Ovary (tissue), 10 donors: ENCODE measurements at places on chromosomes 3 and 15. TPM values are rescaled to one million over a fixed set of nuclear protein-coding genes. Genes with fewer than 3 reads are reported as not detected.

AGTR1 gene
- 0.99 TPM for total RNA-seq

SLC6A1 gene
- total RNA-seq: 2.2 TPM

AQP9 gene
- 29.9 TPM for total RNA-seq

PLCD1 gene
- total RNA-seq: 27.0 TPM

ATRIP gene
- 6.4 TPM for total RNA-seq

OXSR1 gene
- total RNA-seq: 29.6 TPM

GUCA1C gene
- not detected for total RNA-seq

ADAMTS17 gene
- 8.8 TPM for total RNA-seq

NR1I2 gene
- 0.62 TPM for total RNA-seq

EIF1B gene
- 73.0 TPM for total RNA-seq

IGDCC3 gene
- total RNA-seq: 0.11 TPM

RETNLB gene
- total RNA-seq: not detected

ATP8B4 gene
- 7.1 TPM for total RNA-seq

TIMP4 gene
- 3.8 TPM for total RNA-seq

REC114 gene
- total RNA-seq: not detected

SERPINI2 gene
- 0.33 TPM for total RNA-seq

- DNase-seq: peak; percentile 4
These were observed 46.3 kb upstream of the SLC41A3 start for GRCh38 chr3:126130081-126130855.

DNA sequence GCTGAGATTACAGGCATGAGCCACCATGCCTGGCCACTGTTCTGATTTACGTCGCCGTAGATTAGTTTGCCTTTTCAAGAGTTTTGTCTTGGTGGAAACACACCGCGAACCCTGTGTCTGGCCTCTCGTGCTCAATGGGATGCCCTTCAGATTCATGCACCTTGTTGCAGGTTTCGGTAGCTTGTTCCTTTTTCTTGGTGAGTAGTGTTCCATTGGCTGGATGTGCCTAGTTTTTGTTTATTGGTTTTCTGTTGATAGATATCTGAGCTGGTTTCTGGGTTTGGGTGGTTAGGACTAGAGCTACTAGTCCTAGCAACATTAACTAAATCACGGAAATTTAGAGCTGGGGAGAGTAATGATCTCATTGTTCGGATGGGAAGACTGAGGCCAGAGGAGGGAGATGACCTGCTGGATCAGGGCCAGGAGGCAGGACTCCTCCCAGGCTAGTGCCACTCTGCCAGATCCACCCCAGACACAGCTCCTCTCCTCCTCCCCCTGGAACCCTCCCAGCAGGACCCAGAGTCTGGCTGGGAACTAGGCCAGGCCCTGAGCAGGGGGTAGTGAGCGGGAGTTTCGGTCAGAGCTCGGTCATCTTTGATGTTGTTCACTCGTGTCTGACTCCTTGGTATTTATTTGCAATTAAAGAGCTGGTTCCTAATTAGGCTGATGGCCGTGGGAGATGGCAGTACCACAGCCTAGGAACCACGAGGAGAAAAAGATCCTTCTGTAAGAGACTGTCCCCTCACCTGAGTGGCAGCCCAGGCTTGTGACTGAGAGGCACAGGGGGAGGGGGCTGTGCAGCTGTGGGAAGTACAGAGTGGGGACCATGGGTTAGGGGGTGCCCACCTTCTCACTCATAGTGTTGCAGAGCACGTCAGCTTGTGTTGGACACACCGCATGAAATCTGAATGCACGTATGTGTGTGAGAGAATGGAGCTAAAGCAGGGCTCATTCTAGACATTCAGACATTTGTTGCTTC lies 73.4 kb downstream of the SMAD6 start:
- peak; percentile 50 for DNase-seq

DNA sequence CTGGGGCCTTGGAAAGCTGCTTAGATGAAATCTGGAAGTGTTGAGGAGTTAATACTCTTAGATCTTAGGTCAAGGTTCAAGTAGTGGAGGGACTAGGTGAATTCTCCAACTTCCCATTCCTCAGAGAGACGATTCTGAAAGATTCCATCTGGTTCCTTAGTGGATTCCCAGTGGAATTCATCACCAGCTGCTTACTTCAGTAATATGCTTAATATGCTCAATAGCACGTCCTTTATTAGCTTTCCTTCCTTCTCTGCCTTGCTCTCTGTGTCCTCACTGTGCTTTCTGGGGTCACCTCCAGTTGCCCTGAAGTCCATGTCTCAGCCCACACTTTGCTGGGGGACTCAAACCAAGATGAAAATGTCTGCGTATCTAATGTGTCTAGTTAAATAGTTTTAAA lies 31.0 kb downstream of the CEP63 start:
- DNase-seq: no peak

DNA sequence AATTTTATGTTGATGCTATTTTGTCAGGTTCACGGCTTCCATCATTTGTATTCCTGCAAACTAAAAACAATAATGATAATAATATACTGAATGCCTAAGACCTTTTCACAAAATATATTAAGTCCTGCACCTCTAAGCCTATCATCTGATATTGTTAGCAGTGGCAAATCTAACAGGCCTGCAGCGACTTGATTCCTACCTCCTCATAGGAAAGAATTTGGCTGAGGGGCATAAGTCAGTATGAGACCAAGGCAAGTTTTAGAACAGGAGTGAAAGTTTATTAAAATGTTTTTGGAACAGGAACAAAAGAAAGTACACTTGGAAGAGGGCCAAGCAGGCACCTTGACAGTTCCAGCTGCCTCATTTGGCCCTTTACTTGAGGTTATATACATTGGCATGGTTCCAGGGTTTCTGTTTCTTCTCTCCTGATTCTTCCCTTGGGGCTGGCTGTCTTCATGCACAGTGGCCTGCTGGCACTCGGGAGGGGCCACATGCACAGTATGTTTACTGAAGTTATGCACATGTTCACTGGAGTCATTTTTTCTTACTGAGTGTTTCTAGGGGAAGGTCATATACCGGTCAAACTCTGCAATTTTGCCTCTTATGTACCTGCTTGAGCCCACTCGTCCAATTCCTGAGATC lies 418.1 kb downstream of the EPHA6 start:
- DNase-seq: no peak

DNA sequence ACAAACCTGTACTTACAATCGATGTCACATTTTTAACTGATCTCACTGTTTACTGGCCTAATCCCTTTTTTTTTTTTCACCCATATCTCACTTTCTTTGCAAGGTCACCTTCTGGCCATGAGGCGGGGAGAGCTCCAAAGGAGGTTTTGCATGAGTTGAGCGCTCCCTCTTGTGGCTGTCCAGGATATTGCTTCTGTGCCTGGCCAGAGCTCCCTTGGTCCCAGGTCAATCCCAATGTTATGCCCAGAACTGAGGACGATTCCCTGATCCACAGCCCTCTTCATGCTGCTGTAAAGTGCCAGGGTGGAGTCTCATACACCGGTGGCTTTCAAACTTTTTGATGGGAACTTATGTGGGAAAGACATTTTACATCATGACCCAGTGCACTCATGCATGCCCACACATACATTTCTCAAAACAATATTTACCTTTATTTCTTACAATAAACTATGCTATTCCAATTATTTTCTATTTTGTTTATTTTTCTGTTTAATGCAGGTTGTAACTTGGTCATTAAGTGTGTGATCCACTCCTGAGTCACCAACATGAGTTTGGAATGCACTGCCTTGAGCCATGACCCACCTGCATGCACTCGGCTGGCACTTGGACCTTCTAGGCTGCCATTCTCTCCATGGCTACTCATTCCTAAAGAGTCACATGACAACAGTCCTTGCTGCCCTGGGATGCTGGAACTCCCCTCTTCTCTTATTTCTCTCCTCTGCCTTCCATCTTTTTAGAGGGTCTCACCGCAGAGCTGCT lies 9.6 kb upstream of the SST start:
- peak; percentile 82 for DNase-seq

GRCh38 chr3:181554233-181554765 lies 157.4 kb upstream of the SOX2 start:
- no peak for DNase-seq

- no peak for DNase-seq
These were observed 88.1 kb upstream of the GADL1 start for GRCh38 chr3:30982416-30983075.

- DNase-seq: no peak
These were observed 84.4 kb upstream of the NR2F2 start for GRCh38 chr15:96246057-96246456.

GRCh38 chr15:94269954-94270353 lies 38.6 kb downstream of the MCTP2 start:
- DNase-seq: no peak

DNA sequence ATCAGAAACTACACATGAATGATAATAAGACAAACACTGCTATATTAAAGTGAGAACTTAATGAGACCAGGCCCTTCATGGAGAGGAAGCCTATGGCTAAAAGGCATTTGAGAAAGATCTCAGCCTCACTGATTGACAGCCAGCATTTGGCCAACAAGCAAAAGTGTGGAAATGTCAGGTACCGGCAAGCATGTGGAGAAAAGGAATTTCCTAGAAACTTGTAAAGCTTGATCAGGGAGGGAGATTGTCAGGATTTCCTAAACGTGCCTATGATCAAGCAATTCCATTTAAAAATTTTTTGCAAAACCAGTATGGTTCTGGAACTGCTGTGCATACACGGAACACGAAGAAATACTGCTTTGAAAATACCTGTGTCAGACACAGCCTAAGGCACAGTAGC lies 220.3 kb upstream of the ATP10A start:
- DNase-seq: no peak

DNA sequence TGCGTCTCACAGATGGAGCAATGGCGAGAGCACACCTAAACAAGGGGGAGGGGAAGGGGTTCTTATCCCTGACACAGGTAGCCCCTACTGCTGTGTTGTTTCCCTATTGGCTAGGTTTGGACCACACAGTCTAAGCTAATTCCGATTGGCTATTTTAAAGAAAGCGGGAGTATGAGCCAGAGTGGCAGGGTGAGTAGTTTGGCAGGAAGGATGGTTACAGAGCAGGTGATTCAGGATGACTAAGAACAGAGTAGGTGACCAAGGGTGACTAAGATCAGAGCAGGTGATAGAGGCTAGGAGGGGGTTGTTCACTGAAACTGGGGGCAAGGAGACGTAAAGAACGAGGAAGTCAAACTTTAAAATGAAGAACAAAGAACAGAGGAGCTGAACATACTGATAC lies 511.8 kb downstream of the EDEM1 start:
- no peak for DNase-seq

- DNase-seq: no peak
These were observed 77.0 kb downstream of the TMEM108 start for GRCh38 chr3:133115176-133115575.

- no peak for DNase-seq
These were observed 48.5 kb upstream of the SH3GL3 start for GRCh38 chr15:83398626-83399025.

DNA sequence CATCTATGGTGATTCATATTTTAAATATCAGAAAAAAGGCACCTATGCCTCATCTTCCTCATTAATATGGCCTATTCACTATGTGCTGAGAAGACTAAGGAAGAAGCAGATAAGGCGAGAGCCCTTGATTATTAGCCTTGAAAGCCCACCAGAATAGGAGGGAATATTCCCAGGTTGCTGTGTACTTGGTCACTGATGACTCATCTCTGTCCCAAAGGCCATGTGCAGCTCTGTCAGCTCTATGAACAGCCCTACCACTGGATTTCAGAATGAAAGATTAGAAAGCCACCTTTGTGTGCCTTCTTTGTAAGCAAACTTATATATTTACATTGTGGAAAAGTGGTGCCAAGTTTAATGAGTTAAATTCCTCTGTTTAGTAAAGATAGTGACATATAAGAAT lies 211.5 kb downstream of the NFKBIZ start:
- no peak for DNase-seq

DNA sequence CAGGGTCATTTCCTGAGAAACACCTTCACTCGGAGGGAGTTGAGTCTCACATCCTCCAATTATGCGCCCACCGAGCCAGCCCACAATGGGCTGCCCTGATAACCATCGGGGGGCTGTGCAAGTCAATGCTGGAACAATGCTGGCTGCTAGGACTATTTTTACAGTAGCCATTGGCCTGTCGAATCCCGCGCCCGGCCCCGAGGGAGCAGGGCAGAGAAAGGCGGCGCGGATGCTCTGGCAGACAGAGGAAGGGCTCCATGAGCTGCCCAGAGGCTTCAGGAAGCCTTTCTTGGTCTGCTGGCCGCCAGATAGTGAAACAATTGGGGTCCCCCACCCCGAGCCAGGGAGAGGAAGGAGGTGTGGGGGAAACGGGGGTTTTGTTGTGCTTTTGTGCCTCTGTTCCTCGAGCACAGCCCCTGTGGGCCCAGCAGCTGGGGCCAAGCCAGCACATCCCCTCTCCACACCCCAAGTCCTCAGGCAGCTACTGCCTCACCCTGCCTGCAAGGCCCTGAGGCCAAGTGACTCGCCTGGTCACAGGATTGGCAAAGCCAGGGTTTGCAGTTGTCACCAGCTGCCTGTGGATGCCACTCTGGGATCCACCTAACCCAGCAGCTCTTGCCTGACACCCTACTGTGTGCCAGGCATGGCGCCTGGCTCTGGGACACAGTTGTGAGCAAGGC lies 39.0 kb downstream of the SLC6A6 start:
- DNase-seq: no peak

DNA sequence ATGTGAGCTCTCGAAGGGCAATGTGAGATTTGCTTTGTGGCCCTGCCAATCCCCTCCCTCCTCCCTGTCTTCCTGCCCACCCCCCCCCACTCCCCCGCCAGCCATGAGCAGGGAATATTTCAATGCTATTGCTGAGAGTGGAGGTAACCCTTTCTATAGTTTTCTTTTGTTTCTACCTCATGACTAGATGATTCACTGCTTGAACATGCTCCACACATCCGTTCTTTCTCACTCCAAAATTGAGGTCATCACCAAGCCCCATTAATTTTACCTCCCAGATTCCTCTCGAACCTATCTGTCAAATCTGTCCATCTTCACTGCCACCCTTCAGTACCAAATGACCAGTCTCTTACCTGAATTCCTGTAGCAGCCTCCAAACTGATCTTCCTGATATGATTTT lies 12.2 kb downstream of the ZNF774 start:
- DNase-seq: no peak

- DNase-seq: peak; percentile 8
These were observed 43.0 kb upstream of the SLC41A3 start for GRCh38 chr3:126126811-126127431.

DNA sequence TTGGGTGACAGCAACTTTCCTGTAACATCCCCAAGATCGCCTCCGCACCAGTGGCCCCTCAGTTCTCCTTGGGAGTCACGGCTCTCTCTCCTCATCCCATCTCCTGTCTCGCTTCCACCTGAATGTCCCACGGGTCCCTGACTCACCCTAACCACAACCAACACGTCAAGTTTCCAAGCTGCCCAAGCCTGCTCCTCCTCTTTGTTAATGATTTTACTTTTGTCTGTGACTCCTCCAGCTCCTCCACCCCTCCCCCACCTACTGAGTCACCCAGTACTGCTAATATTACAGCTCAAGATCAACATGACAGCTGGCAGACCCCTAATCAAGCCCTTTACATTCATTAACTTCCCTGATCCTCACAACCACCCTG lies 39.3 kb downstream of the BDH1 start:
- DNase-seq: no peak
